ENCODE measurements at places on chromosomes 1 and 21.

- DNase-seq: no peak
Observed at GRCh38 chr1:96747565-96747964, 26.0 kb downstream of the PTBP2 start.

- peak; percentile 28 for DNase-seq
Observed at GRCh38 chr1:117009132-117009531, 7.6 kb downstream of the CD101 start.

DNA sequence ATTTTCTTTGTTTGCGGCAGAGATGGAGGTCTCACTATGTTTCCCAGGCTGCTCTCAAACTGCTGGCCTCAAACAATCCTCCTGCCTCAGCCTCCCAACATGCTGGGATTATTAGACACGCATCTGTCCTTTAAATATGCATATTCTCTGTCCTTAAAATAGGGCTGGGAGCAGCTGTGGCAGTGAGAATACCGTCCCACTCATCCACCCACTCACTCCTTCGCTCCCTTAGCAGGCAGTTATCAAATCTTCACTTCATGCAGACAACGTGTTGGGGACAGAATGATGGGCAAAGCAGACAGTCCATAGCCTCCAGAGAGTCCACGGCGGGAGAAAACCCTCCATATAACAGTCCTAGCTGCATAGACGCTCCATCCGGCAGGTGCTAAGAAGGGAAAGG lies 179.4 kb downstream of the ZBTB18 start:
- DNase-seq: no peak

- DNase-seq: peak; percentile 58
Observed at GRCh38 chr1:236502972-236503639, 20.7 kb upstream of the LGALS8 start.

DNA sequence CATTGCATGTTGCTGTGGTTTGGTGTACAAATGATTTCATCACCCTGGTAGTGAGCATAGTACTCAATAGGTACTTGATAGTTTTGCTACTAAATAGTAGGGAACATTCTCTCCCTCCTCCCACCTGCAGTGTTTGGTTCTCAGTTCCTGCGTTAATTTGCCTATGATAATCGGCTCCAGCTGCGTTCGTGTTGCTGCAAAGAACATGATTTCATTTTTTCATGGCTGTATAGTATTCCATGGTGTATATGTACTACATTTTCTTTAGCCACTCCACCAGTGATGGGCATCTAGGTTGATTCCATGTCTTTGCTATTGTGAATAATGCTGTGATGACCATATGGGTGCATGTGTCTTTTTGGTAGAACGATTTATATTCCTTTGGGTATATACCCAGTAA lies 903.4 kb downstream of the TTLL7 start:
- no peak for DNase-seq

GRCh38 chr1:204426971-204427701 lies 15.5 kb upstream of the PPP1R15B start:
- no peak for DNase-seq

- DNase-seq: peak; percentile 81
Observed at GRCh38 chr21:37153196-37153934, 80.3 kb downstream of the TTC3 start.

GRCh38 chr1:174726167-174726879 lies 273.4 kb upstream of the CACYBP start:
- DNase-seq: peak; percentile 48

GRCh38 chr1:186404454-186405051 lies 28.9 kb downstream of the ODR4 start:
- DNase-seq: peak; percentile 78

GRCh38 chr1:194293851-194294405 lies 1107.5 kb upstream of the B3GALT2 start:
- no peak for DNase-seq

GRCh38 chr1:194387531-194387930 lies 1201.1 kb upstream of the B3GALT2 start:
- no peak for DNase-seq

GRCh38 chr1:110393286-110393685 lies 2.5 kb upstream of the SLC16A4 start:
- no peak for DNase-seq

GRCh38 chr1:162137179-162137960 lies 67.9 kb downstream of the NOS1AP start:
- no peak for DNase-seq

GRCh38 chr1:37631036-37631435 lies 3.7 kb downstream of the RSPO1 start:
- no peak for DNase-seq

DNA sequence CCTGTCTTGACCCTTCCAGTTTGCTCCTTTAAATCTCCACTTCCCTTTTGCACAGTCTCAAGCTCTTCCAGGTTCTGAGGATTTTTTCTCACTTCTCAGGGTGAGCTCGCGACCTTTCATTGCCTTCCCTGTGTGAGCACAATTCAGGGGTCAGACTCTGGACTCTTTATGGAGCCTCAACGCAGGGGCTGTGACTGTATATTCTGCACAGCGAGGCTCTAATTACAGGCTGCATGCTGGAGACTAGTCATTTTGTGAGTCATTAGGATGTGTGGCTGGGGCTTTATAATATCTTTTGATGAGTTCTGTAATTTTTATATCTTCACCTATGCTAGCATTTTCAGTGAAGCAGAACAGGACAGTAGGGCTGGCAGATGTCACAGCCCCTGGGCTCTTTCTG lies 270.7 kb downstream of the KAZN start:
- no peak for DNase-seq

DNA sequence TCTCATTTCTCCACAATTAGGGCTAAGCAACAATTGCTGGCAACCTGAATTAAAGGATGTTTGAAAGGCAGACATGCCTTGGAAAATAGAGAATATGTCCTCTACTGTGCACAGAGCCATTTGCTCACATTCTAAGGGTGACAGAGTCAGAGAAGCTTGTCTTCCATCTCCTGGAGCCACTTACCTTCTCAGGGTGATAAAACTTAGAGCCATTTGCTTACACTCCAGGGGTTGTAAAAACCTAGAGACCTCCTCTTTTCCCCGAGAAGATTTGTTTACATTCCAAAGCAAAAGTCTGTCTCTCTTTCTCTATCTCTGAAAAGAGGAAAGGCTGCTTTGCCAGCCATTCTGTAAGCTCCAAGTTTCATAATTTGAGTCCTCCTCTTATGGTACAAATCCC lies 61.3 kb downstream of the LBR start:
- no peak for DNase-seq

DNA sequence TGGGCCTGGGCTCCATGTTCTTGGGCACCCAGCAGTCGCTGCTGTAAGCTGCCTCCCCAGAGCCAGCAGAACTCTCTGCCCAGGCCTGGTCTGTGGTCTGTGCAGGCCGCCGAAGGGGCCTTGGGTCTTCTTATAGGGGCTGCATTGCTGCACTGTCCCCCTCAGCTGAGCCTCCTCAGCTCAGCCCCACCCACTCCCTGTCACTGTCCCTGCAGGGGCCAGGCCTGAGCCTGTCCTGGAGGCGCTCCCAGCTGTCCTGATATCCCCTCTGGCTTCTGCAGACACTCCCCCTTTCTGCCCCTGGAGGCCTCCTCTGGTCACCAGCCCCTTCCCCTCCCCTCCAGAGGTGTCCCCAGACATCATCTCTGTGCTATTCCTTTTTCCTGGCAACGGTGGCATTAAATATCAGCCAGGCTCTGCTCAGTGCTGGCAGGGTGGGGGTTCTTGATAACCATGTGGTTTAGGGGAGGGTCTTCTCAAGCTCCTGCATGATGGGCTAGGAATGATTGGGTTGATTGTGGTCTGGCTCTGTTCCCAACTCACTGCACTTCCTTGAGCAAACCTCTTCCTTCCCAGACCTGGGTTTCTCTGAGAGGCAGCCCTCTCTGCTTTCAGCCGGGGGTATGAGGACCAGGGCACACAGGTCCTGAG lies 3.7 kb upstream of the FOXO6 start:
- no peak for DNase-seq

DNA sequence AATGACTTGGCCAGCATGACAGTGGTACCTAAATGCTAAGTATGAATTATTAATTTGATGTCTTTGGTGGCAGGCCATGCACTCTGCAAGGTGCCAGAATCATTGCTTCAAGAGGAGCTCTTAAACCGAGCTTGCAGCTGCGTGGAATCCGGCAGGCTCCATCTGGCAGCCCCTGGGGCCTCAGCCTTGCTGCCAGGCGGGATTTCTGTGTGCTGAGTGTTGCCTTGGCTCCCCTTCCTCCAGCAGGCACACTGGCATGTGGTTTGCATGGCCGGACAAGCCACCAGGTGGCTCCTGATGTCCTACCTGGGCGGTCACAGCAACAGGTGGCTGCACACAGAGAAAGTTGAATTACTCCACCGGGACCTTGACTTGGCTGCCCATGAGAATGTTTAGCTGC lies 155.4 kb downstream of the URB2 start:
- no peak for DNase-seq

- DNase-seq: no peak
Observed at GRCh38 chr1:7721940-7722669, 49.0 kb upstream of the VAMP3 start.

GRCh38 chr21:33067457-33067856 lies 2.5 kb upstream of the OLIG1 start:
- no peak for DNase-seq

GRCh38 chr1:32953495-32953894 lies 11.1 kb downstream of the RNF19B start:
- peak; percentile 79 for DNase-seq

- peak; percentile 35 for DNase-seq
Observed at GRCh38 chr1:171716616-171717015, 25.2 kb downstream of the VAMP4 start.

DNA sequence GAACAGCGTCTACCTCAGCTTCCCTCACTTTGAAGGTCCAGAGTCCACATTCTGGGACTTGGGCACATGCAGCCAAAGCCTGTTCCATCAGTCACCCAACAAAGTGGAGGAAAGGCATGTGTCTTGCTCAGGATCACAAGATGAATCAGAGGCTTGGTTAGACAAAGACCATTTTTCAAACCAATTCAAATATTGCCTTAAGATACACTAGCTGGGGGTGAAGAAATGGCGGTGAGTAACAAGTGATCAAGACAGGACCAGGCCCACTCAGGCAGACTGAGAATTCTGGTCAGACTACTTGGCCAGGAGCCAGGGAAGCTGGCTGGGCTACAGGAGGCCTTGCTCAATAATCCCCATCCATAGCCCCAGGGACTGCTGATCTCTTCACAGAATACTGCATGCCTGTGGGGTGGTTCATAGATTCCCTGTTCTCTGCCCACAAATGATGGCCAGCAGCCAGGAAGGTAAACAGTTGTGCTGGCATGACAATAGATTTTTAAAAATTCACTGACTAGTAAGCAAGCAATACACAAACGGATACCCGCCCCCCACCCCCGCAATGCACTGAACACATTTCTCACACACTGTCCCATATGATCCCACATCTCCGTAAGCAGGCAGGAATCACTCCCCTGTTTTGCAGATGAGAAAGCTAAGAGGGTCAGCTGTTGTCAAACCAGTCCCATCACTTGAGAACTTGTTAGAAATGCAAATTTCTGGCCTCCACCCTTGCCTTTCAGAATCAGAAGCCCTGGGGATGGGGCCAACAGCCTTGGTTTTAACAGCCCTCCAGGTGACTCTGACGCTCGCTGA lies 27.2 kb downstream of the ERI3 start:
- DNase-seq: peak; percentile 100

DNA sequence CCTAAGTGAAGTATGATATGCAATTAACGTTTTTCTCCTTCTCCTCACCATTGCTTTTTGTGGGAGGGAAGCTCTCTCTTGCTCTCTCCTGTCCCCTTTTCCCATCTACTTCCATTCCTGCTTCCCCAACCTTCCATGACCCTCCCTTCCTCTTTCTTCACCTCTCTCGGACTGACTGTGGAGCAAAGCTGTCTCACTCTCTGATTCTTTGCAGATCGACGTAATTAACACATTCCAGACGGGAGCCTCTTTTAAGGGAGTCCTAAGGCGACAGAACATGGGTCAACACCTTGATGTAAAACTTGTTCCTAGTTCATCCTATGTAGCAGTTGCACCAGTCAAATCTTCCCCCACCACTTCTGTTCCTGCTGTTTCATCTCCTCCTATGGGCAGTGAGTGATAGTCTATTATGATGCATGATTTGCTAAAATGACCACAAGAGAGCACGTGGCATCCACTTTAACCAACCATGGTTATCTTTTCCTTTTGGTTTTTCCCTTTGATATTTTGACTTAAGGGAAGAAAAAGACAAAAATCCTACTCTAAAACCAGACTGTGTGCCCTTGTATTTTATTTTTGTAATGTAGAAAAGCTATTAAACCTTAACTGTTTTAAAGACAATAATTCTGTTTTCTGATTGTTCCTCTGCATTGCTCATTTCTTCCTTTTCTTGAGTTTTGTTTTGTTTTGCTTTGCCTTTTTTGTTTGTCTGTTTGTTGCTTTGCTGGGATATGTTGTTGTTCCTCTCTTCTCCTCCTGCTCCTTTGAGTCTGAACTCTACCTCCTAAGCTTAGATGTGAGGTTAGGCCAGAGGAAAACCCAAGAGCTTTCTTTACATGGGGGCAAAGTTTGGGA lies 31.7 kb upstream of the LAX1 start:
- DNase-seq: no peak

GRCh38 chr1:20727746-20728316 lies 4.7 kb downstream of the SH2D5 start:
- DNase-seq: no peak

GRCh38 chr21:34885626-34886239 lies 163.4 kb downstream of the RUNX1 start:
- DNase-seq: no peak

GRCh38 chr1:59307591-59307990 lies 10.7 kb downstream of the FGGY start:
- DNase-seq: no peak

DNA sequence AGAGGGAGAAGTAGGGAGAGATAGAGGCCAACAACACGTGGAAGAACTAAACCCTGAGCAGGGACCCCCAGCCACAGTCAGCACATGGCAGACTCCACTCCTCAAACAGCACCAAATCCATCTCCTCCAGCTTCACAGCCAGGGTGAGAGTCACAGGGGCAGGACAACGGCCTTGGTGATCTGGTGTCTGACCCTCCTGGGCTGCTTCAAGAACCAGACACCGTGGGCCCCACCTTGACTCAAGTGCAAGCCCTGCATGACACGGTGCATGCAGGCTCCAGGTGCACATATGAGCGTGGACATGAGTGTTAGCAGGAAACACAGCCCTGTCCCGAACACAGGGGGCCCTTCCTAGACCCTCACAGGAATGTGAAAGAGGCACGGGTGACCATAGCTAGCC lies 21.9 kb downstream of the S100A7 start:
- no peak for DNase-seq

GRCh38 chr21:16634515-16634914 lies 878.3 kb upstream of the CXADR start:
- no peak for DNase-seq

Measured in fibroblast of mammary gland (primary cell).